ENCODE measurements at places on chromosomes 7 and 10.

GRCh38 chr10:124119946-124120345 lies 26.5 kb upstream of the CHST15 start:
- DNase-seq: no peak

GRCh38 chr7:155392726-155393570 lies 65.0 kb upstream of the EN2 start:
- DNase-seq: no peak

- no peak for DNase-seq
Observed at GRCh38 chr7:141915565-141915964, 634 bp upstream of the OR9A4 start.

DNA sequence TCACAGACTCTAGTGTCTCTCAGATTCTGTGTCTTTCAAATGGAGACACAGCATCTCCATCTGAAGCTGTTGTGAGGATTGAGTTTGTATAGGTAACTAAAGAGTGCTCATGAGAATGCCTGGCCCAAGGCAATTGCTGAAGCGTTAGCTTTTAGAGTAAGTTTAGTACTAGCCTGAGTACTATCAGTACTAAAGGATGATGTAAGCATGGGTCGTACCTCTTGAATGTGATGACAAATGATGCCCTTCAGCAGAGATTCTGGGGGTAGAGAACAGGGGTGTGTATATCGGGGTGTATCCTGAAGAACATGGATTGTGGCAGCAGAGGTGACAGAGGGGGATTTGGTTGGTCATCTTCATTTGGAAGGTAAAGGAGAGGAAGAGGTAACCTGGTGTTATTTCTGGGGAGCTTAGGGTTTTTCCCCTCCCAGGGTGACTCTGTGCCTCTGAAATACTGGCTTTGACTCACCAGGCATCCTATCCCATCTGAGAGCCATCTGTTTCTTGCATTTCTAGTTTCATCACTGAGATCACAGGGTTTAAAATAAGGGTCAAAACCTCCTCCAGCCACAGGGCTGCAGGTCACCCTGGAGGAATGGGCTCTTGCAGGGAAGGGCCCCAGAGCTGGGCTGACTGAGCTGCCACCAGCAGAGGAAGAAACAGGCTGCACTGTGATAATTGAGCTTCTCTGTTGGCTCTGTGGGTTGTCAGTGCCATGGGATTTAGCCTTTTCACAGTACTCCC lies 756.0 kb downstream of the KCNMA1 start:
- no peak for DNase-seq

GRCh38 chr7:100358027-100358856 lies at the start of gene PILRB:
TSS of gene PILRB (plus strand) at chr7:100358117. CDS start at chr7:100358303, 186 bp downstream.
- DNase-seq: no peak

GRCh38 chr7:7414791-7415603 lies 120.7 kb downstream of the COL28A1 start:
- DNase-seq: no peak

- DNase-seq: no peak
Observed at GRCh38 chr7:140456551-140457051, 22.7 kb downstream of the MKRN1 start.

GRCh38 chr7:40058636-40059035 lies 75.8 kb downstream of the MPLKIP start:
- no peak for DNase-seq

DNA sequence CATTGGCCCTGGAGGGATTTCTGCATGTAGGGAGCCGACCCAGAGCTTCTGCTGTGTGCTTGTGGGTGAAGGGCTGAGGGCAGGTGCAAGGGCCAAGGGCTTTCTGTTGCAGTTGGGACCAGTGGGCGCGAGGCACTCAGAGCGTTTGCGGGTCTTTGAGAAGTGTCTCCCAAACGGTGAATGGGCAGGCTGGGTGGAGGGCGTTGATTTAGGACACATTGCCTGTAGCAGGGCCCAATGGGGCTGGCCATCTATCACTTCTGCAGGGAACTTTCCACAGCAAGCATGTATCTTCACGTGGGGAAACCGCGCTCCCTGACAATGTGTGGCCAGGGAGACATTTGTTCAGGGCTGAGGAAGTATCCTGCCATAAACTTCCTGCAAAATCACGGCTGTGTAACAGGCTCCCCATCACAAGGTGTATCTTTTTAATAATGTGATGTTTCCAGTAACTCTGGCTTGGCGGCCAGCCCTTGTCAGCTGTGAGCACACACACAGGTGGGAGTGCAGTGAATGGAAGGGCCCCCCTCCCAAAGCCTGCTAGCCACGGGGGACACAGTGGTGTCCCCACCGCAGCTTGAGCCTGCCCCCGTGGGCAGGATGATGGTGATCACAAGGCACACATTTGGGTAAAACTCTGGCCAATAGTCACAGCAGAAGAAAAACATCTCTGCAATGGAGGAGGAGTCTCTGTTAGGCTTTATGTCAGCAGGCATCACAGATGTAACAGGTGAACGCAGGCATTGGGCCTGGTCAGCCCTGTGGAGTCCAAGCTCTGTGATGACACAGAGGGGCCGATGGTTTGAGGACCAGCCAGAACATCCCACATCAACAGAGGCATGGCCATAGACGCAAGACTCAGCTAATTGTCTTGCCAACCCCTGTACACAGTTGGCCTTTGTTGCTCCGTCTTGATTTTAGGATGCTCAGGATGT lies 84.3 kb downstream of the GLRX3 start:
- DNase-seq: no peak

DNA sequence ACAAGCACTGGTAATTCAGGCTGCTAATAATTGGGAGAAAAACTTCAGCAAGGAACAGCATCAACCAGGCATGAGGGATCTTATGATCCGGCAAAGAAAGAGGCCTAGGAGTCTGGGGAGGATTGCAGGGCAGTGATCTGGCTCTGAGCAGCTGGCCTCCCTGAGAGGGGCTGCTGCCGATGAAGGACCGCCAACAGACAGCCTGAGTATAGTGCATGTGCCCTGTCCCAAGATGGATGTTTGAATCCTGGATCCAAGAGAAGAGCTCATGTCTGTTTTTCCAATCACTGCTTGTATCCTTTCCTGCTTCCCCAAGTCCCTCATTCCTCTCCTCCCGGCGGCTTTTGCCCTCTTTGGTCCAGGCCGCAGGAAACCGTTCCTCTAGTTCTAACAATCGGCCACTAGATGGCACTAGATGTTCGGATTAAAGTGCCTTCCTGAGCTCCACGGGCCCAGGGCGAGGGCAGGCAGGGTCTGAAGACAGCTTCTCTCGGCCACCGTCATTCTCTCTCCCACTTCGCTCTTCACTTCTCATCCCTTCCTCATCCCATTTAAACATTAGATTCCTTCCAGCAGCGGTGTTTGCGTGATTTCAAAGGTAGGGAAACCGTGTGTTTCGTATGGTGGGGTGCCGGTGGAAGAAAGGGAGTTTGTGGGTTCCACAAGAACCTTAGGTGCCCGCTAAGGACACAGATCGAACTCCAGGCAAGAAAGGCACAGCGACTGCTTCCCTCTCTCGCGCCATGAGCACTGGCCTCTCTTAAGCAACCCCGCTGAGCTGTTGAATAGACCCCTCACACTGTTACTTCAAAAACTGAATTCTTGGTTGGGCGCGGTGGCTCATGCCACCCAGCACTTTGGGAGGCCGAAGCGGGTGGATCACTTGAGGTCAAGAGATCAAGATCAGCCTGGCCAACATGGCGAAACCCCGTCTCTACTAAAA lies 82.4 kb downstream of the ADCYAP1R1 start:
- DNase-seq: peak; percentile 78

DNA sequence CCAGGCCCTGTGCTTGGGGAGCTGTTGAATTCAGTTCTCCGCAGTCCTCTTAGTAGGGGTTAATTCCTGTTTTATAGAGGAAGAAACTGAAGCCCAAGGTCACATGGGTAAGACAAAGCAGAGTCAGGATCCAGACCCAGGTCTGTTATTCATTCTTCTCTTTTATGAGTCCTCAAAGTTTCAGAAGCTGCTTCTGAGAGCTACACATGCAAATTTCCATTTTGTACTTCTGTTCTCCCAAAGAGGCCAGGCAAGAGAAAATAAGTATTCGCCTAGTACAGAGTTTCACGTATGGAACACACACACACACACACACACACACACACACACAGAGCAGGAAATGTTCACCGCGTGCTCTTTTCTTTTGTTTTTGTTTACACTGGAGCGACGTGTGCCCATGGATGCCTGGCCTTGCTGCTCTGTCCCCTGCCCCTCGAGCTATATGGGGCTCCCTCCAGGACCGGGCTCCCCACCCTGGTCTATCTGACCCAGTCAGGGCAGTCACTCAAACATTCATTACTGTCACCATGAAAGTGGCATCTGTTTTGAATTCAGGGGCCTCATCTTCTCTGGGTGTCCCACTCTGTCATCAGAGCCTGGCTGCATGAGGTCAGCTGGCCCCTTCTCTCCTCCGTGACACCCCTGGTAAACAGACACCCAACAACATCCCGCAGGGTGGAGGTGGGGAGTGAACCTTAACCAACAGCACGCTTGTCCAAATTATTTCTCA lies 84.4 kb downstream of the TNS3 start:
- DNase-seq: no peak

- DNase-seq: no peak
Observed at GRCh38 chr10:86646933-86647332, 7.4 kb upstream of the OPN4 start.

DNA sequence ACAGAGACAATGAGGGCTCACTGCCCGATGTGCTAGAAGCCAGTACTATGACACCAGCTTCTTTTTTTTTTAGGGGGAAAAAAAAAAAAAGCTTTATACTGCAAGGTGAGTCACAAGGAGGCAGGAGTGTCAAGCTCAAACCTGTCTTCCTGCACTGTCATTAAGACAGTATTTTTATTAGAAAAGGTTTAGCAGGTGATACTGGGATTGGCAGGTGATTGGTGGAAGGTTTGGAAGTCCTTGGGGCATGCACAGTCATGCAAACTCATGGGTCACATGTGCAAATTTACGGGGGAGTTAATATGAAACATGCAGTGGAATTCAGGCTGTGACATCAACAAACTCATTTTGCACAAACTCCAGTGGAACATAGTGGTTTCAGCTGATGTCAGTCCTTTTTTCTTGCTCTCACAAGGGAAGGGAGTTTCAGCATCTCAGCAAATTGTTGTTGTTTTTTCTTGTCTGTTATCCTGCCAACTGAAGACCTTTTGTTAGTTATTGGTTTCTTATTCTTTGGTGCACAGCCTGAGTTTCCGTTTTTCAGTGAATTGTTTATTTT lies 530.6 kb downstream of the ANKRD7 start:
- no peak for DNase-seq
